ENCODE measurements at places on chromosomes 6 and 20.

DNA sequence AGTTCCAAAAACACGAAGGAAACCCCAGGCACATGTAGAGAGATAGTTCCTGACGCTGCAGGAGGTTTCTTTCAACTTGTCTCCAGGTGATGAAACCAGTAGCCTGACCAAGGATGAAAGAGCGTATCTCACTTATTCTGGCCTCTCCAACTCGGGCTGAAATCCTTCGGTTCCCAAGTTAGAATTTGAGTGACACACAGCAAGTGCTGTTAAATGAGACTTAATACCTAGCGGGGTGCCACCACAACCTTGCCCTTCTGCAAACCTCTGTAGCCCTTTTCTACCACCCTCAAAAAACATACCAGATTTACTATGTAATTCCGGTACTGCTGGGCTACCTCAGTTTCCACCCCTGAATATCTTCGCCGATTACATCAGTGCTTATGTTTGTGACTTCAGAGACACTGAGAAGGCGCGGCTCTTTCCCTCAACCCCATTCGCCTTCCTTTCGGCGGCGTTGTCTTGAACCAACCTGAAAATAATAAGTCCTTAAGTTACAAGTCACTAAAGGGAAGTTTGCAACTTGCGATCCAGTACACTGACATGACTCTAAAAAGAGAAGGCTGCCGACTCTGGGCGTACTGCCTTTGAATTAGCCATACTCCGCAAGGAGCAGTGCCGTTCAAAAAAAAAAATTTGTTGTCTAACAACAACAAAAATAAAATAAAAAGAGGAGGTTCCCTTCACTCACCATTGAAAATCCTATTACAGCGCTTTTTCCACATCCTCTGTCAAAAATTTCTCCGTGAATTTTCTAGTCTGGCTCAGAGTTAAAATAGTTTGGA, 194.9 kb upstream of the ZNF184 start:
- DNase-seq = no peak

DNA sequence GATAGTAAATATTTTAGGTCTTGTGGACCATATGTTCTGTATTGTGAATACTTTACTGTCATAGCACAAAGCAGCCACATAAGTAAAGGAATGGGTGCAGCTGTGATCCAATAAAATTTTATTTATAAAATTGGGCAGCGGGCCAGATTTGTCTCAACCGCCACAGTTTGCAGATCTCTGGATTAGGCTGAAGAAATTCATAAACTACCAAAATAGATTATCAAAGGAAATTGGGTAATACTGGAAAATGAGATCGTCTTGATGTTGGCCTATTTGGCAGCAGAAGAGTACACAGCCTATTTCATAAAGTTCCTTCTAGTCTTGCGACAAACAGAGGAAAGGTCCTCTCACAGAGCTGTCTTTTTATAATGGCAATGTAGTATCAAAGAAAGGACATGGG, 69.8 kb downstream of the DZANK1 start:
- DNase-seq = no peak

DNA sequence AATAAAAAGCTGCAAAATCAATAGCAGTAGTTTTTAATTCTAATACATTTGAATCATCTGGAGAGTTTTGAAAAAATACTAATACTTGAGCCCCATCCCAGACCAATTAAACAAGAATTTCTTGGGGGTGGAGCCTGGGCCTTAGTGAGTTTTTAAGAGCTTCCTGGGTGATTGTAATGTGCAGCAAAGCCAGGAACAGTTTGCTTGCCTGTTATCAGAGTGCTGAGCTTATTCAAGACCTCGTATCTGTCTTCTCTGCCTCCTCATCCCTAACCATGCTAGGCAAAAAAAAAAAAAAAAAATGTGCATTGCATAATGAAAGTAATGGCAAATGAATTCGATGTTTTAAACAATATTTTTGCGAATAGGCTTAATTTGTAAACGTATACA, 36.4 kb upstream of the MYB start:
- DNase-seq = no peak

DNA sequence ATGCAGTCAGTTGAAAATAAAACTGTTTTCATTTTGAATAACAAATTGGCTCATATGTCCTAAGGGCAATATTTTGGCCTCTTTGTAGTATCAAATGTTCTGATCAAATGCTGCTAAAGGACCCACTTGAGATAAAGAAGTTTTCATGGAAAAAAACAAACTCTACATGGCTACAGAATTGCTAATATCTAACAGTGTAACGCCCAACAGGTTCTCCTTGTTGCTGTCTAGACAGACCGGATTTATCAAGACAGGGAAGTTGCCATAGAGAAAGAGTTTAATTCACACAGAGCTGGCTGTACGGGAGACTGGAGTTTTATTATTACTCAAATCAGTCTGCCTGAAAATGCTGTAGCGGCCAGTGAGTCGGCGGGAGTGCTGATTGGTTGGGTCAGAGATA, 19.4 kb upstream of the MAN1A1 start:
- no peak for DNase-seq
